ENCODE measurements at places on chromosomes 3 and 15.

GRCh38 chr3:23304424-23304823 lies 101.3 kb downstream of the UBE2E2 start:
- DNase-seq: no peak

DNA sequence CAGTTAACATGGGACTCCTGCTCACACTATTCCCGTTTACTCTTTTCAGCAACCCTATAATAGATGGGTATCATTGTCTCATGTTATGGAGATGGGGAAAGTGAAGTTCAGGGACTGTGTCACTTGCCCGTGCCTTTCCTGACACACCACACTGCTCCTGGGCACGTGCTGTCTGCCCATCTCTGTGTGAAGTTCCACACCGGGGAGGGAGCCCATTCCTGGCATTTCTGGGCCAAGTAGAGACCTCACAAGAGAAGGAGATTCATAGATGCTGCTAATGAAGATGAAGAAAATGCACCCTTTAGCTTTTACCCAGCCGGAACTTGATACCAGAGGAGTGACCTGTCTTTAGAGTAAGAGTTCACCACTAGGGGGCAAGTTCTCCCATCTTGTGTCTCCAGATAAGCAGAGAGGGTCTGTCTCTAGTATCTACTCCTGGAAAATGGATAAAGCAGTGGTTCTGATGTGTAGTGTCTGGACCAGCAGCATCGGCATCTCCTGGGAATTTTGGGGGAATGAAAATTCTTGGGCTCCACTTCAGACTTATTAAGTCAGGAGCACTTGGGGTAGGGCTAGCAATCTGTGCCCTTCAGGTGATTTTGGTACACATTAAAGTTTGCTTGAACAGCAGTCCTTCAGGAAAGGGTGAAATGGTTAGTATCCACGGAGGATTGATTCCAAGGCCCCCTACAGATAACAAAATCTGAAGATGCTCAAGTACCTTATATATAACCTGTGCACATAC lies 2.0 kb upstream of the TOPBP1 start:
- DNase-seq: peak; percentile 31

- DNase-seq: no peak
These were observed 5.0 kb upstream of the CCR2 start for GRCh38 chr3:46348823-46349482.

GRCh38 chr3:177928172-177928873 lies 607.9 kb upstream of the KCNMB2 start:
- no peak for DNase-seq

- DNase-seq: no peak
These were observed 15.0 kb downstream of the RYK start for GRCh38 chr3:134235577-134236076.

DNA sequence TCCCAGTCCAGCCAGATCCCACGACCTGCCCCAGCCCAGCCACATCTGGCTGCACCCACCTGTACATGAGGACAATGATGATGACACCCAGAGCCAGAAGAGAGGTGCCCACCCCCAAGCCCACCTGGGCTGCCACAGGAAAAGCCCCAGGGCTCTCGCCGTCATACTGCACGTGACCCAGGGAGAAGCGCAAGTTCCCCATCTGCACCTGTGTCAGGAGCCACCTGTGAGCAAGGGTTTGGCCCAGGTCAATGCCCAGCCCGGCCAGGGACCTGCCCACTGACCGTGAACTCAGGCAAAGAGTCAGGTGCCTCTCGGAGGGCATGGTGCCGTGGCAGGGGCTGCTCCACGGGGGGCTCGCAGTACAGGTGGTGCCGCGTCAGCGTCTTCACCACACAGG lies 16.3 kb downstream of the PLXNB1 start:
- no peak for DNase-seq

GRCh38 chr15:50182219-50183013 lies 420 bp downstream of the SLC27A2 start:
- DNase-seq: peak; percentile 37
